ENCODE measurements at places on chromosomes 2 and 18. TPM values are rescaled to one million over a fixed set of nuclear protein-coding genes. Genes with fewer than 3 reads are reported as not detected.

Gene TUBB8B
- not detected for total RNA-seq

Gene ATG4B
- 50.4 TPM for total RNA-seq

Gene DSG4
- total RNA-seq, result not detected

Gene CPO
- total RNA-seq, result 0.84 TPM

Gene GPR35
- 1.9 TPM for total RNA-seq

Gene COL4A3
- 0.67 TPM for total RNA-seq

Gene HTR2B
- total RNA-seq, result 2.2 TPM

Gene CAPG
- total RNA-seq, result 124 TPM

Gene ABHD1
- not detected for total RNA-seq

Gene PPP1CB
- total RNA-seq, result 201 TPM

Gene NFATC1
- total RNA-seq, result 35.4 TPM

Gene ICOS
- 0.22 TPM for total RNA-seq

Gene COL3A1
- total RNA-seq, result 351 TPM

Gene PRKAG3
- total RNA-seq, result not detected

Data from mesenteric fat pad (tissue), 1 donor.